Activated T-helper 1 cell treated with anti-CD3 and anti-CD28 coated beads, Interleukin-2, amount 50 U/mL, for 16 hours (primary cell): ENCODE measurements at places on chromosomes 12 and 14.
A peak's percentile ranks its signal among the peaks of the same experiment; 100 is the strongest.

GRCh38 chr14:95500201-95500681, 16.2 kb downstream of the SYNE3 start:
- DNase-seq: no peak

DNA sequence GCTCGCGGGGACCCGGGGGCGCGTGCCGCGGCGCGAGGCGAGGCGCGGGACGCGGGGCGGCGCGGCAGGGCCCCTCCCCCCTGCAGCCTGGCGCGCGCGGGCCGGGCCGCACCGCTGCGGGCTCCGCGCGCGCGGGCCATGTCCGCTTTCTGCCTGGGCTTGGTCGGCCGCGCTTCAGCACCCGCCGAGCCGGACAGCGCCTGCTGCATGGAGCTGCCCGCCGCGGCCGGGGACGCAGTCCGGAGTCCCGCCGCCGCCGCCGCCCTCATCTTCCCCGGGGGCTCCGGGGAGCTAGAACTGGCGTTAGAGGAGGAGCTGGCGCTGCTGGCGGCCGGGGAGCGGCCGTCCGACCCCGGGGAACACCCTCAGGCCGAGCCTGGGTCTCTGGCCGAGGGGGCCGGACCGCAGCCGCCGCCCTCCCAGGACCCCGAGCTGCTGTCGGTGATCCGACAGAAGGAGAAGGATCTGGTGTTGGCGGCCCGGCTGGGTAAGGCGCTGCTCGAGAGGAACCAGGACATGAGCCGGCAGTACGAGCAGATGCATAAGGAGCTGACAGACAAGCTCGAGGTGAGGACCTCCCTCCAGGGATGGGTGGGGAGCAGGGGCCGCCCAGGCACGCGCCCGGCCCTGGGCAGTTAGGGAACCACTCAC, 820 bp downstream of the BICDL1 start:
- DNase-seq: peak; percentile 37

GRCh38 chr14:79540394-79540793, 670.9 kb downstream of the DIO2 start:
- no peak for DNase-seq

GRCh38 chr12:104478396-104479122, 21.8 kb downstream of the CHST11 start:
- DNase-seq: no peak

DNA sequence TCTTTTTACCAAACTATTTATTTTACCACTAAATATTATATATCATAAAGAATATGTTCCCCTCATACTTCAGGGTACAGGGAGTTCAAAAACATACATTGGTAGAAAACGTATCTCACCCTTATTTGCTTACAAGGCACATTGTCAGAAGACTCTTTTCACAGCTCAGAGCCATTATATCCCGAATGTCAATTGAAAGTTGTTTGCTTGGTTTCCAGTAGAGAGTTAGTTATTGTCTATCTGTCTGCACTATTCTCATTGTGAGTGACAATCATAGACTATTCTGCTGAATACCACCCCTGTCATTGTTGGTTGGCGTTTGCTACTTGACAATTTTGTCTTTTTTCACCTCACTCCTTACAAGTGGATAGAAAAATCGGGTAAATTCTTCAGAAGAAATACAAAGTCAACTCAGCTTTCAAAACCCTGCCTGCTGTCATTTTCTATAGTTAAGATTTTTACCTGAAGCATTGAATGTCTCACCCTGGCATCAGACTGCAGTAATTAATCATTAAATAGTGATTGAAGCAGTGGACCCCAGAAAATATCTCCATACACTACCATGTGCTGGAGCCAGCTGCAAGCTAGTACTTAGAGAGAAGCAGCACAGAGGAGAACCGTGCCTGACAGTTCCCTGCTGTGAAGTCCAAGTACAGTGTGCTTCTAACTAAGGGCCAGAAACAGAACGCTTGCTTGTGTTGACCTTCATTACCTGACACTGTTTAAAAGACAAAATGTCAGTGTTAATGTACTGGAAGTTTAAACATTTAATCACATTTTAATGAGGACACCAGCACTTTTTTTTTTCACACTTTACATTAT, 510.6 kb downstream of the RERGL start:
- no peak for DNase-seq

GRCh38 chr12:51415931-51416330, 8.7 kb upstream of the SLC4A8 start:
- no peak for DNase-seq

GRCh38 chr12:14612250-14612649, 44.6 kb upstream of the PLBD1 start:
- no peak for DNase-seq

DNA sequence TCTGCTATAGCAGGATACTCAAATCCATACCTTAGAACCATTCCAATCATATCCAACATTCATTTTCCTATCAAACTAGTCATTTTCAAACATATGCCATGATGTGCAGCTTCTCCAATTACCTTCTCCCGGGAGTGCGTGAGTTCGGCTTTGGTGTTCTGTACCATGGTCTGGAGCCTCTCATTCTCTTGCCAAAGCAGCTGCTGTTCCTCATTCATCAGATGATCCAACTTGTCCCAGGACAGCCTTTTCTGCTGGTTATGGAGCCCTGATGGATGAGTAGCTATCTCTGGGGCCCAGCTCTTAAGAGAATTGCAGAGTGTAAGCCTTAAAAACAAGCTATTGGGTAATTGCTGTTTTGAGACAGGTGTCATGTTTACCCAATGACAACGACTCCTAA, 71.1 kb upstream of the SAV1 start:
- DNase-seq: no peak

GRCh38 chr14:41799817-41800216, 193.1 kb downstream of the LRFN5 start:
- no peak for DNase-seq

- no peak for DNase-seq
Observed at GRCh38 chr12:64286521-64286920, 64.4 kb upstream of the KICS2 start.

- DNase-seq: no peak
Observed at GRCh38 chr12:27899151-27899661, 73.3 kb downstream of the PTHLH start.

DNA sequence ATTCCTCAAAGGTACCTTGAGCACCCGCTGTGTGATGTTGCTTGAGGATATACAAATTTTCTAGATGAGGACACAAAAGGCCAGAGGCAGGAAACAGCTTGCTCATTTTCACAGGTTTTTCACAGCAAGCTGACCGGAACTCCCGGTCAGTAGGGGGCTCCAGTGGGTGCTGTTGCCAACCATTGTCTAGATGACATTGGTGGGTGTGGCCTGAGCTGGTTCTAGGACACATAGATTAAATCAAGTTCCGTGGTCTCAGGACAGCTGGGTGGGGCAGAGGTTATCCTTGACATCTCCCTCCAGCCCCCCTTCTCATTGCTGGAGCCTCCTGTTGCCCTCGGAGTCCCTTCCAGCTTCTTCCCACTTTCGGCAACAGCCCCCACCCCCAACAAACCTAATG, 153.6 kb upstream of the FKBP4 start:
- no peak for DNase-seq

GRCh38 chr14:76644855-76645518, 116.3 kb upstream of the VASH1 start:
- DNase-seq: no peak

GRCh38 chr14:33127531-33127930, 188.9 kb downstream of the NPAS3 start:
- DNase-seq: no peak

- no peak for DNase-seq
Observed at GRCh38 chr12:100959481-100959880, 164.9 kb downstream of the ANO4 start.

- no peak for DNase-seq
Observed at GRCh38 chr12:48952691-48953090, 4.6 kb downstream of the ARF3 start.

DNA sequence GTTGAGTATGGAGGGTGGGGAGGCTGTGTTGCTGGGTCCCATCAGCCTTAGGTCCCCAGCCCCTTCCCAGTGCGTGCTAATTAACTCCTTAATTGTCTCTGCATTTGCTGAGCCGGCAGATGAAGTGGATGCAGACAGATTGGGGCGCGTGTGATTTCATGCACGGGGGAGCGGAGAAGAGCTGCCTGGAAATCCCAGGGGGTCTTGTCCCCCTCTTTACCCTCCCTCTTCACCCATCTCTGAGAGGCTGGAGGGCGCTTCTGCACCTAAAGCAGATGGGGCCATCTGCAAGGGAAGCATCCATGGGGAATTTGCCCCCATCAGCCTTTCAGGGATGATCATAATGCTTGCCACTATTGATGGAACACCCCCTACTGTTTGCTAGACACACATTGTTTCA, 4.4 kb upstream of the ASIC1 start:
- DNase-seq: no peak

DNA sequence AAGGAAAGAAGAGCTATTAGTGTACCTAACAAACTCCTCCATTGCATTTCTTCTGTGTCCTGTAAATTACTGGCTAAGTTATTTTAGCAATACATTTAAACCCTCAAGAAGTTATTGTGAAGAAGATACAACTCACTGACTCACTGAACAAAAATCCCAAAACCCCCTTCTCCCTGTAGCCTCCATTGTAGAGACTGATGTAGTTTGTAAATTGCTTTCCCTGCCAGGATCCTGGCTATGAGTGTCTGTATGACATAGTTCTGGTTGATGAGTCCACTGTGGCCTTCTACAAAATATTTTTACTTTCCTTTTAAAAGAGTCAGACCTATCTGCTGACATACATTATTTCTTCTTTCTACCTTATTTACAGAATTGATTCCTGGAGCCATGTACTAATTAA, 155.6 kb downstream of the SLC6A15 start:
- DNase-seq: no peak

DNA sequence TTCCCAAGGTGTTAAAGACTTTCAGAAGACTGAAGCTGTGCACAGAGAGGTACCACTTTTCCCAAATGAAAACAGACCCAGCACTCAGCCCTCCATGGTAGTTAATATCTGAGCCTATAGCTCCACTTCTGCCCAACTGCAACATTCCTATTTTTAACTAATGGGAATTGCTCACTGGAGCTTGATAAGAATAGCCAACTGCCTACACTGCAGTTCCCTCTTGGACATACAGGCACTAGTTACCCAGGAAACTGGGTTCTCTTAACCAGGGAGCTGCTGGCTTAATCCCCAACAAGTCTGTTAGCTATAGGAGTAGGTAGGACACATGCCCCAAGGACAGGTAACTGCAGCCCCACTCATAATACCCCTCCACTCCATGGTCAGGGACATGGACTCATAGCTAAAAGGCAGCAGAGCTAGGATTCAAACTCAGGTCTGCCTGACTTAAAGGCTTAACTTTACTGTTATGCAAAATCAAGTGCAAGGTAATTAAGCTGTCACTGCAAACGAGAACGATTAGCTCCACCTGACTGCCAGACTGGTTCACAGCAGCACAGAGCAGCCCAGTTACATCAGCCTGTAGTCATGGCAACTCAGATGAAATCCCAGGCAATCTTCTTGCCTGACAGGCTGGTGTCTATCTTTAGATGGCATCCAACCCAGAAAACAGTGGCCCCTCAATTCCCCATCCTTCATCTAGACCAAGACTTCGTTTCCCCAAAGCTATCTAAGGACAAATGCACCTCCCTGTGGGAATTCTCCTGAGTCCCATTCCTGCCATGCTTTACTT, 77.1 kb upstream of the ACTN1 start:
- DNase-seq: no peak

GRCh38 chr12:6548556-6548955, 7.3 kb downstream of the IFFO1 start:
- DNase-seq: no peak

- no peak for DNase-seq
Observed at GRCh38 chr14:91158091-91158790, 44.4 kb downstream of the DGLUCY start.

GRCh38 chr12:15497671-15498292, 175.5 kb downstream of the PTPRO start:
- DNase-seq: no peak

GRCh38 chr14:67940486-67941455, 121.2 kb downstream of the RAD51B start:
- no peak for DNase-seq

- DNase-seq: no peak
Observed at GRCh38 chr12:97557116-97557515, 94.5 kb downstream of the RMST start.

DNA sequence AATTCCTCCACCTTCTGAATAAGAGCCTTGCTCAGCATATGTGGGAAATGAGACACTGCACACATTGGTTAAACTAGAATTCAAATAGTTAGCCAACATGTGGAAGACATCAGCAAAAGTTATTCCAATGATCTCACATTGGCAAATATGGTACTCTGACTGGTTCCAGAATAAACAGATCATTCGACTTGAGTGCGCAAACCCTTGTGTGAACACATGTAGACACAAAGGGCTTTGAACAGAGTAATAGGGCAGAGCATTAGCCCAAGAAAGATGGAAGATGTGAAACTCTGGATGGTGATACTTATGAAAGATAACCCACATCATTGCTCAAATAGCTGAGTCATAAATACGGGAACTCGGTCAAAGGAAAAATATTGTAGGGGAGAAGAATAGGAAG, 1133.4 kb upstream of the SEL1L start:
- DNase-seq: no peak

- peak; percentile 45 for DNase-seq
Observed at GRCh38 chr12:56258068-56258819, at the start of gene ANKRD52. ANKRD52 (minus strand) TSS chr12:56258384; CDS start chr12:56258269, 115 bp downstream.

GRCh38 chr14:75752907-75753594, 92.0 kb downstream of the TTLL5 start:
- DNase-seq: no peak
